Endothelial cell of umbilical vein (primary cell): ENCODE measurements at places on chromosomes 13 and 19. TPM values are rescaled to one million over a fixed set of nuclear protein-coding genes. Genes with fewer than 3 reads are reported as not detected.

The FCAR gene
- total RNA-seq: not detected in 2 replicates

The ACP4 gene
- not detected in 2 replicates for total RNA-seq

The ADGRE3 gene
- not detected in 2 replicates for total RNA-seq

The STXBP2 gene
- total RNA-seq: 70.0 and 87.6 TPM in 2 replicates

The CYP4F12 gene
- not detected in 2 replicates for total RNA-seq

The SIGLEC9 gene
- total RNA-seq: not detected in 2 replicates

The PCDH9 gene
- 3.4 and 5.2 TPM in 2 replicates for total RNA-seq

The NAPSA gene
- total RNA-seq: 0.48 TPM in 1 of 2 replicates, not detected in the other

The GMIP gene
- total RNA-seq: 19.8 and 26.0 TPM in 2 replicates

The RGCC gene
- total RNA-seq: 138 and 148 TPM in 2 replicates

The STARD13 gene
- total RNA-seq: 41.1 and 47.7 TPM in 2 replicates

The CD79A gene
- total RNA-seq: 0.35 TPM in 1 of 2 replicates, not detected in the other

The KLK12 gene
- total RNA-seq: not detected in 2 replicates

The NLRP12 gene
- 0.58 and 0.73 TPM in 2 replicates for total RNA-seq

The RDH8 gene
- total RNA-seq: not detected in 2 replicates

The PCID2 gene
- total RNA-seq: 48.5 and 55.6 TPM in 2 replicates

The CDC16 gene
- 77.1 and 83.3 TPM in 2 replicates for total RNA-seq

The SULT2B1 gene
- not detected in 2 replicates for total RNA-seq

The LRRC63 gene
- total RNA-seq: not detected in 2 replicates

The PEAK3 gene
- not detected in 2 replicates for total RNA-seq

The KCNRG gene
- 0.83 and 0.86 TPM in 2 replicates for total RNA-seq

The SPTBN4 gene
- total RNA-seq: not detected in 2 replicates

The TEX26 gene
- not detected in 2 replicates for total RNA-seq

The GRIN3B gene
- 0.69 and 0.82 TPM in 2 replicates for total RNA-seq

The LGI4 gene
- total RNA-seq: not detected in 2 replicates

The KIRREL2 gene
- not detected in 2 replicates for total RNA-seq

The LIM2 gene
- total RNA-seq: not detected in 2 replicates

The ZIC5 gene
- total RNA-seq: not detected in 2 replicates

The ELSPBP1 gene
- not detected in 2 replicates for total RNA-seq

The C19orf85 gene
- total RNA-seq: not detected in 2 replicates

The COL4A1 gene
- total RNA-seq: 1,119 and 1,341 TPM in 2 replicates

The TMEM145 gene
- not detected in 2 replicates for total RNA-seq
